ENCODE measurements at places on chromosomes 6 and 20.

- no peak for DNase-seq
Observed at GRCh38 chr20:31914170-31914569, 37.7 kb downstream of the PDRG1 start.

DNA sequence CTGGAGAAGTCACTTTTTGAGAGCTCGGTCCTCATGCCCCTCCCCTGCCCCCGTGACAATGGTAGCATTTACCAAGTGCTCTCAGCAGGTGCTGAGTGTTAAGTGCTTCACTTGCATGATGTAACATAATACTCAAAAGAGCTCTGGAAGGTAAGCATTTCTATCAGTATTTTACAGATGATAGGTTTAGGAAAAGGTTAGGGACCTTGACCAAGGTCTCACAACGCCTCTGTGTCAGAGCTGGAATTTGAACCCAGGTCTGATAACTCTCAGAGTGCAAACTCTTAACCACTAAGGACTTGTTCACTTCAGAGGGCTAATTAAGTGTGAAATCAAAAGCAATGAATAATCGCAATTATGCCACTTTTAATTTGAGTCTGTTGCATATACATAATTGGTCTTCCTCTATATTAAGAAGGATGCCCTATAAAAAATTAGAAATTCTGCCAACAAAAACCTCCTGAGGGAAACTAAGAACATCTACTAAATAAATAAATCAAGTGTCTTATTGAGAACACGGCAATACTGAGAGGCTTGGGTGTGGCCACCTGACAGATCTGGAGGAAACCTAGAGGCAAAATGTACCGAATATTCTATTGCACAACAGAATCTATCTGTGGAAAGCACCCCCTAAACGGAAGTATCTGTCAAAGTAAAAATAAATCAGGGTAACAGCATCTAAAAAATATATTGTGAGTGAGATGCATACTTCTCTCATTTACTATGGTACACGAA is 109.8 kb downstream of the BACH2 start:
- no peak for DNase-seq

GRCh38 chr6:15827496-15828255 is 164.8 kb upstream of the DTNBP1 start:
- DNase-seq, result no peak

DNA sequence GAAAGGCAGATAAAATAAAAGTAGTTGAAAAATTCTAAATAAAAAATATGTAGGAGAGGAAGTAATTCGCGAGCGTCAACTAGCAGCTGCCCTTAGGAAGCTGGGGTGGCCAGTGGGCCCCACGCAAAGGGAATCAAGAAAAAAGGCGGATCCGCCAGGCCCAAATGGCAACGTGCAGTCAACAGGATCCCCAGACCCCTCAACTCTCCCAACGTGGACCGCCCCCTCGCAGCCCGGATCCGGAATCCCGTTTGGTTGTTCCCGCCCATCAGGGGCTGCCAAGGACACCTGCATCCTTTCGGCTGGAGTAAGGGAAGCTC is 296 bp downstream of the DZANK1 start:
- no peak for DNase-seq

DNA sequence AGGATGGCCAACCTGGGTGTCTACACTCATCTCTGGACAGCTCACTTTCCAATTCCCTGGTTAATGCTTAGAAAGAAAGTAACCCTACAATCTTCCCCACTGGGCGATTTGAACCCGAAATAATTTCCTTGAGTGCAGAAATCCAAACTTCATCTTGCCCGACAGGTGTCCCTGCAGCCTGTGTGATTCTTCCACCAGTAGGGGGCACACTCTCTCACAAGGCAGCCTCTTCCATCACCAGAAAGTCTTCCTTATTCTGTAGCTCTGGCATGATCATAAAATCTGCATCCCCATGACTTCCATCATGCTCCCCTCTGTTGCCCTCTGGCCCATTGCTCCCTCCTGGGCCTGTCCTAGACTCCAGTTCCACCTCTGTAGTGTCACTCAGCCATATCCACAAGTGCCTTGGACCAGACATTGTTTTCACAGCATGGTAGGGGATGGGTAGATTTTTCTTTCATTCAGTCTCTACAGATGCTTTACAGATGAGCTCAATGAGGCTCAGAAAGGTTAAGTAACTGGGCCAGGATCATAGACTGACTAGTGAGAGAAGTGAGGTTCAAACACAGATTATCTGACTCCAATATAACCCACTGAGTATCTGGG is 170.4 kb upstream of the SPTLC3 start:
- DNase-seq, result no peak

- no peak for DNase-seq
Observed at GRCh38 chr6:8069631-8070284, 5.6 kb upstream of the BLOC1S5 start.

DNA sequence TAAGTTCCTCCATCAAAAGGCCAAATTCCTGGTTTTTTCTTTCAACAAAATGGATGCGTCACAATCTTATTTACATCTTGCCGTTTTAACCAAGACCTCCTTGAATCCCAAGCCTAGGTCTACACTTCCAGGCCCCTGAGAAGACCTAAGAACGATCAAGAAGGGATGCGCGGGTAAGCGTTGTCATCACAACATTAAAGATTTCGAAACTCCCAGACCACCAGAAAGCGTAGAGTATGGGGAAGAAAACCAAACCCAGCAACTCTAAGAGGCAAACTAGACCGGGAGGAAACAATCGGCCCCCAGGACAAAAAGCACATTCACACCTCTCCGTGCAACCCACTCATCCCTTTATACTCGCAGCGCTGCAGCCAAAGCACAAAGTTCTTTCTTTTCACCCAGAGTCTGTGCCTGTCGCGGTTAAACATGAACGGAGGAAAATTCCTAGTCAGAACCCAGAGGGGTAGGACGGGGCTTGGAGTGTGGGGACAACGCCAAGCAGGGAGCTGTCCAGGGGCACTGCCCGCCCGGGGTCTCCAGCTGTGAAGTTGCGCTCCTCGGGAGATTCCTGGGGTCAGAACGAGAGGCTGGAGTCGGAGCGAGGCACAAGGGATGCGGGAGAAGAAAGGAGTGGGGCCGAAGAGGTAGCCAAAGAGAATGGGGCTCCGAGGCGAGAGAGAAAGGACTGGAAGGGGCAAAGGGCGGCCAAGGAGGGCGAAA is 725 bp downstream of the OSER1 start:
- no peak for DNase-seq

- DNase-seq, result no peak
Observed at GRCh38 chr6:100753421-100753820, 127.7 kb downstream of the ASCC3 start.

DNA sequence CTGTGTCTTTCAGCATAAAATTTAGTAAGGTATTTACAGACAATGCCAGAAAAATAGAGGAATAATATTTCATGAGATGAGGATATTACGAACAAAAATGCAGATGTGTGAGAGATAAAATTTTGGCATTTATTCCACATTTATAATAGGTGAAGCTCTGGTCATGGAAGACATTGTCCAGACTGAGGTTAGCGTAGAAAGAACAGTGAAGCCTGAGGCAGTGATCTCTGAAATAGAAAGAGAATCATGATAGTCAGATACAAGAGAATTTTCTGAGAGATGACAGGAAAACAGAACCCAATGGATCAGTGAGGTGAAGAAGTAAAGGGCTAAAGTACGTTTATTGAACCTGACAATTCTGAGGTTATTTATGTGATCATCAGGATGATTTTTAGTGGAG is 1155.9 kb upstream of the GJE1 start:
- no peak for DNase-seq

DNA sequence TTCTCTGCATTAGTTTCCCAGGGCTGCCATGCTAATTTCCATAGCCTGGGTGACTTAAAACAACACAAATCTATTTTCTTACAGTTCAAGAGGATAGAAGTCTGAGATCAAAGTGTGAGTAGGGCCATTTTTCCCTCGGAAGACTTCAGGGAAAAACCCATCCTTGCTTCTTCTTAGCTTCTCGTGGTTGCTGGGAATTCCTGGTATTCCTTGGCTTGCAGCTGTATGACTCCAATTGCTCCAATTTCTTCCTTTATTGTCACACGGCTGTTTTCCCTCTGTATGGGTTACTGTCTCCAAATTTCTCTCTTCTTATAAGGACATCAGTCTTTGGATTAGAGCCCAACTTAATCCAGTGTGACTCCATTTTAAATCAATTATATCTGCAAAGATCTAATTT is 128.4 kb upstream of the JAG1 start:
- DNase-seq, result peak; percentile 33

DNA sequence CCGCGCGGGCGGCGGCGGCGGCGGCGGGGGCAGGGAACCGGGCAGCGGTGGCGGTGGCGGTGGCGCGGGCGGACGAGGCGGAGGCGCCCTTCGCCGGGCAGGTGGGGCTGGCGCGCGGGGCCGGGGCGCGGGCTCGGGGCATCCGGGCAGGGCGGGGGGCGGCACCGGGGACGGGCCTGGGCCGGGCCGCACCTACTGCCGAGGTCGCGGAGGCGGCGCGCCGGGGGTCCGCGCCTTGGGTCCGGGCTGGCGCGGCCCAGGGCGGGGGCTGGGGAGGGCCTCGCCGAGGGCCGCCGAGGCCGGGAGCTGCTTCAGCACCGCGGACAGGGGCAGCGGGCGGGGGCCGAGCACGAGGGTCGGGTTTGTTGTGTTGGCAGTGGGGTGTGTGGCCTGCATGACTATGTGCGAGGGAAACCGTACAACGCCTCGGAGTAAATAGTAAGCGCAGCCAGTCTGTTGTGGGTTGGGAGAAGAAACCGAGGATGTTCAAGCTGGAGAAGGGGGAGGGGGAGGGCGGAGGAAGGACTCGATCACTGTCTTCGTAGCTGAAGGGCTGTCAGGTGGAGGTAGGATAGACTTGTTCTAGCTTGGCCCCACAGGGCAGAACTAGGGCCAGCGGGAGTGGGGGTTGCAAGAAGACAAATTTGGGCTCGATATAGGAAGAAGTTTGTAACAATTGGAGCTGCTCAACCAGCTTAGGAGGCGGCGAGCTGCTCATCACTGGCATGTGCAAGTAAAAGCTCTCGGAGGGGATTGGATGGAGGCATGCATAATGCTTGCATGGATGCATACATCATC is 593 bp downstream of the MMP24 start:
- DNase-seq, result peak; percentile 54

GRCh38 chr6:44535967-44536366 is 148.5 kb downstream of the CDC5L start:
- DNase-seq, result no peak

GRCh38 chr6:46407776-46408530 is 83.3 kb downstream of the RCAN2 start:
- DNase-seq, result no peak

DNA sequence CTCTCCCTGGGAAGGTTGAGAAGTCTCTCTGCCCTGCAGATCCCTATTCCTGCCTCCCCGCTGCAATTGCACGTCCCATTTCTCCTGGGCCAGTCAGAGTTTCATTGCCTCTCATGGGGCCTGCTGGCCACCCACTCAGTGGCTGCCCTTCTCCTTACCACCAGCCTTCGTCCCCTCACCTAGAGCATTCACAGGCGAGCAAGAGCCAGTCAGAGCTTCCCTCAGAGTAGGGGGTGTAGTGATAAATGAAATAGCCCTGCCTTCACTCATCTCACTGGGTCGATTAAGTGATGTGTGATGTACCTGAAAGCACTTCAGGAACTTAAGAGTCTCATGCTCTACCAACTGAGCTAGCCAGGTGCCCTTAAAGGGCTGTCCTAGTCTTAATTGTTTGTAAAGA is 52.0 kb upstream of the FANCE start:
- no peak for DNase-seq

DNA sequence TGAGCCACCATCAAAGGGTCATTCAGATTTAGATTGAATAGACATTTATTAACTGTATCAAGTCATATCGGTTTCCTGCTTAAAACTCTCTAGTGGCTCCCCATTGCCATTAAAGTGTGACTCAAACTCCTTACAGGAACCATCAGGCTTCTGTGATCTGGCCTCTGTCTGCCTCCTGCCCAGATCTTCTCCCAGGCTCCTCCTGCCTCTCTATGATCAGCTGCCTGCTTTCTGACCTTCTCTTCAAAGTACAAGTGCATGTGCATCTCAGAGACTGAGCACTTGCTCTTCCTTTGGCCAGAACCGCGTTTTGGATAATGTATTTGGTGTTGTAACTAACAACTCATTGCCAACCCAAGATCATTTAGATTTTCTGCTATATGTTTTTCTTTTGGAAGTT is 52.7 kb downstream of the IL20RA start:
- DNase-seq, result no peak

- DNase-seq, result no peak
Observed at GRCh38 chr6:90304308-90304707, 7.7 kb upstream of the BACH2 start.

DNA sequence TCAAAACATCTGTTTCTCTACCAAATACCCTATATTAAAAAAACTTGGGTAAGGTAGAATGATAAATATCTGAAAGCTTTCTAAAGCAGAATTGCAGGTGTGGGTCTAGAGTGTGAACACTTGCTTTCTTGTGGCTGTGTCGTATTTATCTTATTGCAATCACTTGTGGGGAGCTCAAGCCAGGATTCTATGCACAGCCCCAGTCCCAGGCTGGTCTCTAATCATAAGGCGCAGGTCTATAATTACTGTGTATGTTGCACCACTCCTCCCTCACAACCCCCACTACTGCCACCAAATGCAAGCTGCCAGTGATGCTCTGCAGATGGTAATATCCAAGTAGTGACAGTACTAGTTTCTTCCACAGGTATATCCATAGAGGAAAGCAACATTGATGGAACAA is 2.2 kb upstream of the E2F3 start:
- no peak for DNase-seq

DNA sequence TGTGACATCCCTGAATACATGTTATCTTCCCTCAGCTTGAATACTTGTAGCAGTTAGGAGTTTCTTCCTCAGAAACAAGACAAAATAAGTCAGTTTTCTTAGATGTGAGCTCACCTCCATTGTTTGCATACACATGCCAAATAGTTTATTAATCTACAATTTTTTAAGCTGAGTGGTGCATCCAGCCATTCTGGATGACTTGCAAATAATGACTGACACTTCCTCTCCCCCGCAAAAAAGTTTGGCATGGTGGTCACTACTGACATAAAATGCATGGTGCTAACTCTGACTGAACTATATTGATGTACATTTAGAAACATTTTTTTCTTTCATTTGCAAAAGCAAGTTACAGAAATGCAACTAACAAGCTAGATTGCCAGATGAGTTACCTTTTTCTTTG is 55.5 kb downstream of the CYB5R4 start:
- no peak for DNase-seq

DNA sequence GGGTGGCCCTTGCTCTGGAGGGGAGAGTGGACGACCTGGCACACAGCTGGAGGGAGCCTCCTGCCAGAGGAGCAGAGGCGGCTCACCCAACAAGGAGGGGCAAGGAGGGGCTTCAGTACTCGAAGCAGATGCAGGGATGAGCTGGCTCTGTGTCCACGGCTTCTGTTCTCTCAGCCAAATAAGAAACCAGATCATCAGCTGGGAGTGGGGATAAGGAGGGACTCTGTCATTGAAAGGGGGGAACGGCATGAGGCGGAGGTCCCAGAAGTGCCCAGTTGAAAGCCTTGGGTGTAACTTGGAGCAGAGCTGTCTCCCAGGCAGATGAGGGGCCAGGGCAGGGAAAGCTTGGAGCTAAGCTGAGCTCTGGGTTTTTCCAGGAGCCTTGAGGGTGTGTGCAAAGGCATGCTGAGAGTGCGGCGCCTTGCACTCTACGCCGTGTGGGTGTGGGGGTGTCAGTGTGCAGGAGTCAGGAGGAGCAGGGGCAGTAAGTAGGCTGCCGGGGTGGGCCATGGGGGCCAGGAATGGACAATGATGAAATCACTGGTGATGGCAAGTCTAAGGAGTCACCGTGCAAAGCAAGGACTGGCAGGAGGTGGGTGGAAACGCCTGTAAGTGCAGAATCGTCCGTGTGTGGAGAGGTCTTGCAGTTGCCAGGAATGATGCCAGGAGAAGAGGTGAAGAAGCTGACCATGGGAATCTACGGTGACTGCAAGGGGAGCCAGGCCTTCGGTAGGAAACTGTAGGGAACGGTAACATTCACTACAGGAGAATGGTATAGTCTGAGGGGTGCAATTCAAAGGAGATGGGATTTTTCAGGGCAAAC is 85.4 kb upstream of the FOXQ1 start:
- DNase-seq, result no peak
